ENCODE measurements at places on chromosomes 13 and 19. TPM values are rescaled to one million over a fixed set of nuclear protein-coding genes. Genes with fewer than 3 reads are reported as not detected.

GRCh38 chr13:95499811-95500712, 52.5 kb upstream of the CLDN10 start:
- no peak for DNase-seq

DNA sequence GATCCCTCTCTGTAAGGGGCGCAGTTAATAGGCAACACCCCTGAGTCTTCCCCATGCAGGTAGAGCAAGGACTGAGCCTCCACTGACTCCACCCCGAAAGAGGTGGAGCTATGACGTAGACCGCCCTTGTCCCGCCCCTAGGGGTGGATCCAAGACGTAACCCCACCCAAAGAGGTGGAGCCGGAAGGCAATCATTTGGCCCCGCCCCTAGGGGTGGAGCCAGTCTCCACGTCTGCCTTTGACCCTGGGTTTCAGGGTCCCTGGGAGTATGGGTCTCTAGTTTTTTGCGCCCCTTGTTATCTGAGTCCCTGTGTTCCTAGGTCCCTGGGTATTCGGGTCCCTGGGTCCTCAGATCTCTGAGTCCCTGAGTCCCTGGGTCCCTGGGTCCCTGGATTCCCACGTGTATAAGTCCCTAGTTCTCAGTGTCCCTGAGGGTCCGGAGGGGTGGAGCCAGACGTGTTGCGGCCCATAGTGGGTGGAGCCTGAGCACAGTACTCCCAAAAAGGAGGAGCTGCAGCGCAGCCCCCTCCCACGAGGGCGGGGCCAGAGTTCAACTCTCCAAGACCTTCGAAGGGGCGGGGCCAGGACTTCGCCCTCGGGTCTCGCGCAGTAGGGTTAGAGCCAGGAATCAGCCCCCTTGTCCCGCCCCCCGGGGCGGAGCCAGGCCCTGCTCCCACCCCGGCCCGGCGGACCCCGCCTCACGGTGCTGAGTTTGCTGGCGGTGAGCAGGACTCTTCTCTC, 5.3 kb downstream of the DENND1C start:
- peak; percentile 34 for DNase-seq

DNA sequence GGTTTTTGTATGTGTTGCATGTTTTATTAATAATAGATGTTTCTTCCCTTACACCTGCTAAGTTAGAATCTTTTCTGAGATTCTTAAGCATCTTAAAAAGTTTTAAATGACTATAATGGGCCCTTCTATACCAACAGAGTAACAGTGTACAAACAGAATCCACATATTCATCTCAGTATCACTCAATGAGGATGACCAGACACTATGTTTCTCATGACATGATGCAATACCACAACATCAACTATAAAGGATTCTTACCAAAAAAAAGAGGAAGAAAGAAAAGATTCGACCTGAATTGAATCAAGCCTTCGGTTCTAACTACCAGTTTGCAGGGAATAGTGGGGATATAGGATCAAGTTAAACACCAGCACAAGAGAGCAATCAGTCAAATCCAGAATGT, 56.5 kb downstream of the INTS6 start:
- DNase-seq = no peak

DNA sequence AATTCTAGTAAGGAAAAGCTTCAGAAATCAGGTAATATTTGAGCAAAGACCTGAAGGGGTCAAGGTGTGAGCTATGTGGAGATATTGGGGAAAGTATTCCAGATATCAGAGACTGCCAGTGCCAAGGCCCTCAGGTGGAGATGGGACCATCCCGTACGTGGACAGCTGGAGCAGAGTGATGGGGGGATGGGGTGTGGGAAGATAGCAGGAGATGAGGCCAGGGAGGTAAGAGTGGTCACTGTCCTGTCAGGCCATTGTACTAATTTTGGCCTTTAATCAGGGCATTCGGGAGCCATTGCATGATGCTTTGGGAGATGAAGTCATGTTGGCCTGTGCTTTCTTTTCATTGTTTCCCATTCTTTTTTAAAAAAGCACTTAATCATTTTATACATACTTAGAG, 13.1 kb upstream of the GPR18 start:
- DNase-seq = no peak

DNA sequence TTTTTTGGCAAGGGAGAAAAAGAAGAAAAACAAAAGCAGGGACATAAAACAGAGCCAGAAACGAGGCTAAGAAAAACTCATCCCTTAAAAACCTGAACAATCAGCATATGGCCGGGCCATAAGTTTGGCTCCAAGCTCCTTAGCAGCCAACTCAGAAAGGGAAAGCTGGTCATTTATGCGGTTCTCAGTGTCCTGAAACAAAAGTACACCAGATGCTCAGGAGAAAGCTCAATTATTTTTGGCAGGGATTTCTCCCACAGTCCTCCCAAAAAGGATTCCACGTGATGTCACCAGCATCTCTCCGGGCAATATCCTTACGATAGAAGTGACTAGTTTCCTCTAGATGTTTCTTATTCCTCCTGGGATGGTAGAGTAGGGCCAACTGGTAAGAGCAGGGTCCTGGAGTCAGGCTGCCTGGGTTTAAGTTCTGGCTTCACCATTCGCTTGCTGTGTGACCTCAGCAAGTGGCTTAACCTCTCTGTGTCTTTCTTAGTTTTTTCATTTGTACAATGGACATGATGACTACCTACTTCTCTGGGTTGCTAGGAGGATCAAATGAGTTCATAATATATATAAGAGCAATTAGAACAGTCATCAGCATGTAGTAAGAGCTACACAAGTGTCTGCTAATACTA, 34.0 kb downstream of the PIN1 start:
- no peak for DNase-seq

GRCh38 chr13:112693831-112694497, 4.1 kb downstream of the ATP11A start:
- no peak for DNase-seq

DNA sequence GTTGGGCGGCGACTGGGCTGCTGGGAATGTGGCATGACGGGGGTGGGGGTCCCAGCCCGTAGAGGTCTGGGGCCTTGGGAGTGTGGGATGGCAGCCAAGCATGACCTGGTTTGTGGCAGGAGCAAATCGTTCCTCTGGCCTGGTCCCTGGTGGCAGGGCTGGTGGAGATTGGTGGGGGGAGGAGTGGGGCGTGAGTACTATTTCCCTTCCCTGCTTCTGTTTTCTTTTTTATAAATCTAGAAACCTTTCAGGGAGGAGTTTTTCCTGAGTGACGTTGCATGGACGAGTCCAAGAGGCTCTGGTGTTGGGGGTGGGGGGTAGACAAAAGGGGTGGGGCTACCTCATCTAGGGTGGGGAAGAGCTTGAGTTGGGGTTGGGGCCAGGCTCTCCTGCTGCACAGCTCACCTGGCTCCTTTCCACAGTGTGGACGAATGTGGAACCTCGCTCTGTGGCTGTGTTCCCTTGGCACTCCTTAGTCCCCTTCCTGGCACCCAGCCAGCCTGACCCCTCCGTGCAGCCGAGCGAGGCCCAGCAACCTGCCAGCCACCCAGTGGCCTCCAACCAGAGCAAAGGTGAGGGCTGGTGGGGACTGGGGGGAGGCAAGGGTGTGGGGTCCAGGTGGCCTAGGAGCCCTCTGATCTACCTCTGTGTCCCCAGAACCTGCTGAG, 15.4 kb upstream of the PRR19 start:
- no peak for DNase-seq

DNA sequence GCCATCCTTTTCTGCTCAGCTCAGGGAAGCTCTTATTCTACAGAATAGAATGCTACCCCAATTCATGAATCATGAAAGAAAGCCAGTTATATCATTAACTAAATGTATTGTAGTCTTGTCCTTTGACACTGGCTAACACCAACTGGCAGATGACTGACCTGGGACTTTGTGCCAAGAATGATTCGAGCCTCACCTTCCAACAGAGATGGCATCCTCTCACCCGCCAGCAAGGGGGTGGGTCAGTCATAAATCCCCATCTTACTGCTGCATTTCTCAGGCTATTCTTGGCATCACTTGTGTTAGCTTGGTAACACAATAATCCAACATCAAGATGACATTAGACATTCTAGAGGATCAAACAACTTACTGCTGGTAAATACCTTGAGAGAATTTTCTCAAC, 1239.8 kb upstream of the MIR17HG start:
- DNase-seq = no peak

DNA sequence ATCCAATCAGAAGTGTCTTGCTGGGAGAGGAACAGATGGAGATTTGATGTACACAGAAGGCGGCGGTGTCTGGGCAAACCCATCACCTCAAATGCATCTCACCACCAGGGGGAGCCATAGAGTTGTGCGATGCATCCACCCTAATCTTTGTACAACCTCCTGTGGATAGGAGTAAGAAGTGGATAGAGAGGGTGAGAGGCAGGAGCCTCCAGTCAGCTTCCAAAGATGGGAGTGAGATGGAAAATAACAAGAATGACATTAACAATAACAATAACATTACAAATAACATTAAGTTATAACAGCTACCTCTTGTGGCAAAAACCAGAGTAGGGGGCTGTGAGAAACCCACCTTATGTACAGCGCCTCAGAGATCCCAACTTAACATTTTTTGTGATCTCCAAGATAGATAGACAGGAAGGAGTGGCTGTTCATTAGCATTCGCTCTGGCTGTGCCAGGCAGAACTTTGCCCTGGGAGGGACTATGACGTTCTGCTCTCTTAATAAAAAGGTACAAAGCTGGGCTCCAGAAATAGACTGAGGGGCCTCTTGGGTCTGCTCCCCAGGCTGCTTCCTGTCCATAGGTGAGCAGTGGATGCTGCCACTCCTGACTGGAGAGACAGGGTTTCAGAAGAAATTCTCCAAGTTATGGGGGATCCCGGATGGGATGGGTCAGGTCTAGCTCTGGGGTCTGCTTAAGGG, 5.2 kb upstream of the CEACAM18 start:
- DNase-seq = peak; percentile 64

GRCh38 chr13:52743988-52744387, 4.4 kb upstream of the CNMD start:
- no peak for DNase-seq

DNA sequence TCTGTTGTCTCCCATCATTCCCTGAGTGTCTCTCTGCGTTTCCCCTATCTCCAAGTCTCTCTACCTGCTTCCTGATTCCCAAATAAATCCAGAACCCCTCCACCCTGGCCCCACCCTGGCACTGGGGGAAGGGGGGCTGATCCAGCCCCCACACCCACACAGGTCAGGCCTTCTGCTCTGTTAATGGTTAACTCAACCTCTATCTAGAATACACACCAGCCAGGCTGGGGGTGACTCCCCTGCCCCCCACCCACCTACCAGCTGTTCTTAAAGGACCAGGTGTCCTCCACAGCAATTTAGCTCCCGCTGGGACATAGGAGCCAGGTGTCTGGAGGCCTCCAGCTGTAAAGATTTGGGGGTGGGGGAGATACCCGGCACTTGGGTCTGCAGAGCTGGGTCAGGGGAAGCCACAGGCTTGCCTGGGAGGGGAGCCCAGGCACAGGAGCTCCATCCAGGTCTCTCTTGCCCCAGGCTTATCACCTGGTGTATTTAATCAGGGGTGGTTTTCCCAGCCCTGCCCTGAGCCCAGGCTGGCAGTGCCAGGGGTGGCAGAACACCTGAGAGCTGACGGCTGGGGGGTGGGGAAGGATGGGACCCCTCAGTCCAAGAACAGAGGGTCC, 3.9 kb downstream of the IRF2BP1 start:
- DNase-seq = no peak

- DNase-seq = no peak
Measured at GRCh38 chr19:33866696-33867095, 70.0 kb downstream of the KCTD15 start.

- no peak for DNase-seq
Measured at GRCh38 chr19:12194827-12195731, 32.2 kb downstream of the ZNF136 start.

- DNase-seq = no peak
Measured at GRCh38 chr13:39401756-39402155, 201.2 kb downstream of the LHFPL6 start.

DNA sequence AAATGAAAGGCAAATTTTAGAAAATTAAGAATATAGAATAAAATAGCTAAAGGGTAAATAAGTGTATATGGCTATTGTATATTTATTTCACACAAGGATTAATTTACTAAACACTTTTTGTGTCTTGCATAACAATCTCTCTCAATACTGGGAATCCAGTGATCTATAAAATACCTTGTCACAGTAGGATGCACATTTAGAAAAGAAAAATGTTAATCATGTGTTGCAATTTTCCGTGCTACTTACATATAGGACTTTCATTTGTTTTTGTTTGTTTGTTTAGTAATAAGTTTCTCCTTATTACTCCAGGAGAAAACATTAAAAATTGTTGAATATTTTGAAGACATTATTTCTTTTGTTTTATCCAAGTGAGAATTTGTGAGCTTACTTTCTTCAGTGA, 1533.3 kb downstream of the SLITRK5 start:
- no peak for DNase-seq

DNA sequence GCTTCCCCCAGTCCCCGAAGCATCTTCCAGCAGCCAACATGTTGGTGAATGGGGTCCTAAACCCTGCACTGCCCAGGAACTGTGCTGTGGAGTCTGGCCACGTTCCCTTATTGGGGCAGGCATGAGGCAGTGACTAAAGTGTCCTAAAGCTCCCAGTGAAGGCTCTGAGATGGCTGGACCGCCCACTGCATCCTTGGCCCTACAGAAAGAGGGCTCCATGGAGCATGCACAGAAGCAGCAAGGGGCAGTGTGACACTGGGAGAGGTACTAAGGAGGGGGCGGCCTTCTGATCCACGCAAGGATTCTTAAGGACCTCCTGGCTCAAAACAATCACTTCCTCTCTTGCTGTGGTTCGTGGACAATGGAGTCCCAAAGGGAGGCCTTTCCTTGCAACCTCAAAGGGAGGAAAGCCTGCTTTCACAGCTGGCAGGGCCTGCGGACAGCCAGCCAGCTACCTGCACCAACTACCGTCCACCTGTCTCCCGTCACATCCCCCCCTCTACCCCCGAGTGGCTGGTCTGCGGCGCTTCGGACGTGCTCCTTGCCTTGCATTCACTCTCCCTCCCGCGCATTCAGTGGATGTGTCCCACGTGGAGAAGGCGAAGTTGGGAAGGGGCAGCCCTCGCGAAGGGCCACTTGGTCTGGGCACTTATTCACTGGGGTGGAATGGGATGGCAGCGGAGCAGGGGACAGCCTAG, 63.9 kb upstream of the STARD13 start:
- DNase-seq = peak; percentile 26

- DNase-seq = no peak
Measured at GRCh38 chr19:57008432-57008831, 111.4 kb upstream of the USP29 start.

- peak; percentile 84 for DNase-seq
Measured at GRCh38 chr13:98216135-98216565, 39.1 kb upstream of the RNF113B start.

Gene TNNT1
- total RNA-seq = 32.5 TPM

Gene LHB
- total RNA-seq = 0.68 TPM

Gene LGI4
- total RNA-seq = not detected

Gene TMEM255B
- total RNA-seq = 0.78 TPM

Gene GPC6
- 0.20 TPM for total RNA-seq

All from RPMI7951 (cell line).